ENCODE measurements at places on chromosomes 2 and 18.

GRCh38 chr2:48519593-48519992 is 10.4 kb upstream of the STON1 start:
- DNase-seq: no peak

DNA sequence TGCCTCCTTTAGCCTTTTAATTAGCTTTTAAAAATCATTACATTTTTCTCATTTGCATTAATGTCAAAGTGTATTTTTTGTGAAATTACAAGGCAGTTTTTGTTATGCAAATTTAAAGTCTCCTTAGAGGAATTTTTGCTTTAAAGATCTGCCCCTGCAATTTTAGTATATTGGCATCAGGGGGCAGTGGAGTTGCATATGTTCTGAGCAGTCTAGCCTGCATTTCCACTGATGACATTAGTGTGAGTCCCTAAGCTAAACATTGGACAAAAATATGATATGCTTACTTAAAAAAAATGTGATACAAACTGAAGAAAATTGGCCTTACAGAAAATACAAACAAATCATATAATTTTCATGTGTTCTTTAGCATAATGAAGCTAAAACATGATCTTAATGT is 426.5 kb downstream of the SLC4A3 start:
- no peak for DNase-seq

DNA sequence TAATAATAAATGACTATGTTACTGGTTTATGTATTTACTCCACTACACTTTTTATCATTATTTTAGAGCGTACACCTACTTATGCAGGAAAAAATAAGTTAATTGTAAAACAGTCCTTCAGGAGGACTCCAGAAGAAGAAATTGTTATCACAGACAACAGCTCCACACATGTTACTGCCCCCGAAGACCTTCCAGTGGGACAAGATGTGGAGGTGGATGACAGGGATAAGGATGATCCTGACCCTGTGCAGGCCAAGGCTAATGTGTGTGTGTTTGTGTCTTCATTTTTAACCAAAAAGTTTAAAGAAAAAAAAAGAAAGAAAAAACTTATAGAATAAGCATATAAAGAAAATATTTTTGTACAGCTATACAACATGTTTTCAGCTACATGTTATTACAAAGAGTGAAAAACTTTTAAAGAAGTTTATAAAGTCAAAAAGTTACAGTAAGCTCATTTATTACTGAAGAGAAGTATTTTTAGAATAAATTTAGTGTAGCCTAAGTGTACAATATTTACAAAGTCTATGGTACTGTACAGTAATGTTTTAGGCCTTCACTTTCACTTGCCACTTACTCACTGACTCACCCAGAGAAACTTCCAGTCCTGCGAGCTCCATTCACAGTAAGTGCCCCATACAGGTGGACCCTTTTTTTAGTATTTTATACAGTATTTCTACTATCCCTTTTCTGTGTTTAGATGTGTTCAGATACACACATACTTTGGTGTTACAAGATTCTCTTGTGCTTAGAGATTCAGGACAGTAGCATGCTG is 7.5 kb downstream of the TGFBRAP1 start:
- DNase-seq: no peak

GRCh38 chr2:166895243-166895642 is 7.0 kb downstream of the XIRP2 start:
- DNase-seq: no peak

- no peak for DNase-seq
These were observed 48.3 kb downstream of the ASB1 start for GRCh38 chr2:238475034-238475433.

DNA sequence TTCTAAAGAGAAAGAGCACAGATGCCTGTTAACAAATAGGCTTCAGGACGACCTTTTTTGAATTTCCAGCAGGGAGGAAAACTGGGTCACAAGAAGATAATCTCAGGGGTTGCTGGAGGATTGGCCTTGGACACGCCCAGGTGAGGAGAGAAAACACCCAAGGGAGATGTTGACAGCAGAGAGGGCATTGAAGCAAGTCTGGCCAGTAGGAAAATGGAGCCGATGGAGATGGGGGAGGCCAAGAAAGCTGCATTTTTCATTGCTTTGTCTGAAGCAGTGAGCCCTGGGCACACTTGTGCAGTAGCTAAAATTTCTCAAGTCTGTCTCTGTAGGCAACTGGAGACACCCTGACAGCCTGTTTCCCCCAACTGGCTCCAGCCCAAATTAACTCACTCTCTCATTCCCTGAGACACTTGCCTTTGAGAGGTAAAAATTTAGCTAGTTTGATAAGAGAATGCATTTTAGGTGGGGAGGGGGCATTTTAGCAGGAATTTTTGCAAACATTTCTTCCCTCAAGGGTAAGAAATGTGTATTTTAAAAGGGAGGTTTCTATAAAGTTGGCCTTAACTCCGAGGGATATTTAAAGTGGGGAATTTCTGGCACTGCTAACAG is 165.5 kb downstream of the TGIF1 start:
- no peak for DNase-seq

DNA sequence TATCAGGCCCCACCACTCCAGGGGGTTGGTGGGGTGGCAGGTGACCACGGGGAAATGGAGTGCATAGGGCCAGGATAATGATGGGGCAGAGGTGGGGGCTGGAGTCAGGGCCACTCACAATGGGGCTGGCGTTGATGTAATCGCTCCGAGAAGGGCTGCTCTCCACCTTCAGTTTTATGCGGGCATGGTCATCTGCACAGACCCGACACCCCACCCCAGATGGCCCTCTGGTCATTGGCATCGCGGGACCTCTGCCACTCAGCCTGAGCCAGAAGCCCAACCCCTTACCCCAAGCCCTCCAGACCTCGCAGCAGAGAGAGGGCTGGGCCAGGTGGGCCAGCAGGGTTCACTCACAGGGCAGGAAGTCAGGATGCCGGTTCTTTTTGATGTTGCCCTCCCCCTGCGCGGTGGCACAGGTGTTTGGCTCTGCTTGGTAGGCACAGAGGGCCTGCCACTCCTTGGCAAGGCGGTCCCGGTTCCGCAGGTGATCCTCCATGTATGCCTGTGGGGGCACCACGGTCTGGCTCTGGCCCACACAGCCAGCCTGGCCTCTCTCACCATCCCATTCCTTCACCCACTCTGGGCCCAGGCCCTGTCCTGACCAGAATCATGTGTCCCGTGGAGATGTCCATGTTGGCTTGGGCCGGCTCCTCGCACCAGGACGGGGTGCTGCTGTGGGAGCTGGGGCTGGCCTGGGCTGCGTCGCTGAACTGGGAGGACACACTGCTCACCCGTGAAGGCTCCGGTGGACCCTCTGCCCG is 12.4 kb downstream of the PTPRN start:
- DNase-seq: no peak

DNA sequence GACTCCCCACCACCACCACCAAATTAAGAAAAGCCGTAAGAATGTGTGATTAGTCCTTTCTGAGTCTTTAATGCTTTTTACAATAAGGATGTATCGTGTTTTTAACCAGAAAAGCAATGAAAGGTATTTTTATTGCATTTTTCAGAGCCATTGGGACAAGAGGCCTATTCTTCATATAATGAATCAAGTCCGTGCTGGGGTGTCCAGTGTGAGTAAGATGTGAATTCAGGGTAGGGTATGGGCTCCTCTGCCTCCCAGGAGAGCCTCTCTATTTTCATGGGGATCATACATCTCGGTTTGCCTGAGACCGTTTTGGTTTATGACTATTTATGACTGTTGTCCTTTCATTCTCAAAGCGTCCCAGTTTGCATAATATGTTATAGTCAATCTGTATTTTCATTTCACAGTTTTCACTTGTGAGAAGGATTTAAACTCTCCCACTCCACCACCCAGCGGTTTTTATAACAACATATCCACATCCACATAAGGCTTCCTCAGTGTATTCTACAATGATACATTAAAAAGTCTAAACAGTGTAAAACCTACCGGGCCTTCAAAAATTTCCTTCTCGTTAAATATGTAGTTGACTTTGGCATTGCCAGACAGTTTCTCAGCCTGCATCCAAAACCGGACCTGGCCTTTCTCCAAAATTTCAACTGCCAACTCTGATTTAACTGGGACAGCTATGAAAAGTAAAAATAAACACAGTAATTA is 80.8 kb upstream of the LPIN2 start:
- no peak for DNase-seq

GRCh38 chr18:61333271-61333745 is at the start of gene CDH20:
TSS of gene CDH20 (plus strand) at chr18:61333430.
- DNase-seq: peak; percentile 27

DNA sequence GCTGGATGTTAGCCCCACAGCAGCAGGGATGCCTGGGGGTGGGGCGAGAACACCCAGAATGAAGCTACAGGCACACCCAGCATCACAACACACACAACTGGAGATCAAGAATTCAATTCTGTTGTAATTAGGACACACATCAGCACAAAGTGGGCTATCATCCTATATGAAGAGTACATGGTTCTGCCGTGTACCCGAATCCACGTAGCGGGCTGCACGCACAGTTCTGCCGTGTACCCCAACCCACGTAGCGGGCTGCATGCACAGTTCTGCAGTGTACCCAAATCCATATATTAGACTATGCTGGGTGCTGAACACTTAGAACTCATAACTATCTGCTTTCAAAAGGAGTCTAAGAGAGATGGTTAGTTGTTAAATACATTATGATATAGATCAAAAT is 86.5 kb downstream of the EIPR1 start:
- DNase-seq: no peak

All from neuronal stem cell (in vitro differentiated cells).